Activated CD4-positive, CD25-positive, alpha-beta regulatory T cell (primary cell): ENCODE measurements at places on chromosomes 6 and 20.

DNA sequence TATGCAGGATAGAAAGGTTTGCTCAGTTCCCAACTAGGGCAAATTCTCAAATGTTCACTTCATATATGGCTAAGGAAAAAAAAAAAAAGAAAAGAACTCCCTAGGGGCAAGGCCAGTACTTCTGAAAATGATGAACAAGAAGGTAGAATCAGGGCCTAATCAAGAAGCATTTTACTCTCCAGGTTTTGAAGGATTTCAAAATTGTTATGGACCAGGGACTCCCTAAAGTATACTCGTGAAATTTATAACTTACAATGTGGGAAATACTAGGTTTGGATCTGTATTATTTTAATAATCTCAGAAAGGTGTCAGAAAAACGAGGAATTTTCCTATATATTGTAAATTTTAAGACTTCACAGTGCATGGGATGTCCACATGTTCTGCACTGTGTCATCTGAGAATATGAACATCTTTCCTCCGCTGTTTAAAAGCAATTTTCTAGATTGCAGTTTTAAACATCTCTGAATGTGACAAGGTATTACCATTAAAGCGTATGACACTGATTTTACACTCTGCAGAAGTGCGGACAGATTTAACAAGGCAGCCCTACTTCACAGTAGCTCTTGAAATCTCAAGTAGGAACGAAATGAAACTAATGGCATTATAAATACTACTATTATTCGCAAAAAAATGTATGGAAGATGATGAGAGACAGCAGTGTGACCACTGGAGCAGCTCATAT is 14.0 kb downstream of the PLAGL1 start:
- no peak for DNase-seq

DNA sequence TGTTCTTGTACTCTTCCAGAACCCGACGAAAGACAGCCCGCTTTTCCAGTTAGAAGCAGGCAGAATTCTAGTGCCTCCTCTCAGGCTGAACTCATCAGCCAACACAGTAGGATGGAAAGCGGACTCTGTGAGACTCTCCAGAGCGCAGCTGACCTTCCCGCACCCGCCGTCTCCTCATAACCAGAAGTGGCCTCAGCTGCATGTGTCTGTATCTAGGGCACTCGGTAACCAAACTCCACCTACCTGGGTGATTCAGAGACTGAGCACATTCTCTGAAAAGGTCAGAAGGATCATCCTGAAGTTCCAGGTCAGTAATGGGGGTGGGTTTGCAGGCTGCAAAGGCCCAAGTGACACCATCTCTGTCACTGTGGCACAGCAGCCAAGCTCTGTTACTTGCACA is 66.7 kb upstream of the NFATC2 start:
- no peak for DNase-seq

- no peak for DNase-seq
These were observed 13.5 kb upstream of the ENPP4 start for GRCh38 chr6:46116289-46116688.

- DNase-seq = no peak
These were observed 4.9 kb downstream of the HCK start for GRCh38 chr20:32056708-32057483.

GRCh38 chr20:49641683-49642656 is 71.7 kb downstream of the B4GALT5 start:
- DNase-seq = no peak
